ENCODE measurements at places on chromosomes 2 and 18.
A peak's percentile ranks its signal among the peaks of the same experiment; 100 is the strongest.

DNA sequence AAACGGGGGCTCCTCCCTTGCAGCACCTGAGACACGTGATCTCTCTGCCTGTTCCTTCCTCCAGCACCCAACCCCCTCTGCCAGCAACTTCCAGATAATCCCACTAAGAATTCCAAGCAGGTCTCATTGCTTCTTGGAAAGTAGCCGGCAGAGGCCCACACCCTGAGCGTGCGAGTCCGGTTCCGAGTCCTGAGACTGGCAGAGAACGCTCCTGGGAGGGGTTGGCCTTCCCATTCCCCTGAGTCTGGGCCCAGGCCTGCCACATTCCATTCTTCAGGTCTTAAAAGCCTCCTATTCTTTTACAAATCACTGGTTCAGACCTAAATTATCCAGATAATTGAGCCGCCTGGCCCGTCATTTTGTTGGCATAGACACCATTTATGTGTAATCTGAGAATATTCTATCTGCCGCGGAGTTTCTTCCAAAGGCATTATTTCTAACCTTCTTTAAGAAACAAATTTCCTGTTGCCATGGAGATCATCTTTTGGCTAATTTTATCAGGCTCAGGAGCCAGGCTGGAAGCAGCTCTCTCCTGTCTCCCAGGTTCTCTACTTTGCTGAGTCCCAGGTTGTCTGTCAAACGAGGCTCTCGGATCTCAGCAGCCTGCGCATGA is 165.4 kb downstream of the MYCN start:
- no peak for DNase-seq

DNA sequence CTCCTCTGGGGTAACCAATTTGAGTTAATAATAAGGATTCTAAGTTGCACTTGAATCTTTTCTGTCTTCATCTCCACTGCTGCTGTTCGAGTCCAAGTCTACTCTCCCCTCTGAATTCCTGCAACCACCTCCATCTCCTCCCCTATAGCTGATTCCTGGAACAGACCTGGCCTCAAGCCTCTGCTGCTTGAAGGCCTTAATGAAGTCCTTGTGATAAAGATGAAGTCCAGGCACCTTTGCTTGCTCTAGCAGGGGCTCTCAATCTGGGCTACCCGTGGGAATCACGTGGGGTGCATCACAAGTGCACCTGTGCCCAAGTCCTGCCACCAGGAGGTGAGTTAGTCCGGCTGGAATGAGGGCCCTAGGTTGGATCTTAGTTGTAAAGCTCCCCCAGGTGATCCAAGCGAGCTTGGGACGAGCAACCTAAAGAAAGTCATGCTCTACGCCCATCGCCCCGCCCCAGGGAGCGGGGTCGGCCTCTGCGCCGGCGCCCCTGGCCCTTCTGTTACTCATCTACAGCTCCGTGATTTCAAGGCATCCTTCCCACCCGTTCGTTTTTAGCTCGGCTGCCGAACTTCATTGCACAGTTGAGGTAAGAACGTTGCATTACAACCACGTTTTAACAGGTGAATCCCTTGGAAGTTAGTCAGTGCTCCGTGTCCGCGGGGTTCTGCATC is 905 bp upstream of the IAH1 start:
- DNase-seq: peak; percentile 26

DNA sequence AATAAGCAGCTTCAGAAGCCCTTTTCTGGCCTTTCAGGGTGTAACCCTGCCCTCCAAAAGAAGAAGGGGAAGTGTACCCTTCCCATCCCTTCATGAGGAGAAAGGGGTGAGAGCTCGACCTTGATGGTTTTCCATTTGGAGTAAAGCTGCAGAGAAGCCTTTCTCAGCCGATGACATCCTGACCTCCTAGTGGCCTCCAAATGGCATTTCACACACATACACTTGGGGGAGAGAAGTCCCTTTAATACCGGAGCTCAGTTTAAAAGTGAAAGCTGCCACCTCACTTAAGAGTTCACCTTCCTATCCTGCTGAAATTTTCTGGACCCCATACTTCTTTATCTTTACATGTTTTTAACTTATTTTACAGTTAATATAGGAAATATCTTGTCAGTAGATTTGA is 716.7 kb downstream of the DCDC2C start:
- DNase-seq: no peak

DNA sequence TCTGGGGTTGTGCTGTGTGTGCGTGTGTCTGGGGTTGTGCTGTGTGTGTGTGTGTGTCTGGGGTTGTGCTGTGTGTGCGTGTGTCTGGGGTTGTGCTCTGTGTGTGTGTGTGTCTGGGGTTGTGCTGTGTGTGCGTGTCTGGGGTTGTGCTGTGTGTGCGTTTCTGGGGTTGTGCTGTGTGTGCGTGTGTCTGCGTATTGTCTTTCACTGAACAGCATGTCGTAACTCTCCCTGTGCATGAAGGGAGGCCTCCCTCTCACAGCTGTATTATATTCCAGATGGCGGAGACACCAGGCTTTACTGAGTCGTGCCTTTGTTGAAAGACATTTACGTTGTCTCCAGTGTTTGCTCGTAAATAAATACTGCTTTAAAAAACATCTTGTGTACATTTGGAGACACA is 5.9 kb downstream of the ACKR3 start:
- no peak for DNase-seq

GRCh38 chr2:8986327-8986976 is 17.0 kb downstream of the MBOAT2 start:
- no peak for DNase-seq

DNA sequence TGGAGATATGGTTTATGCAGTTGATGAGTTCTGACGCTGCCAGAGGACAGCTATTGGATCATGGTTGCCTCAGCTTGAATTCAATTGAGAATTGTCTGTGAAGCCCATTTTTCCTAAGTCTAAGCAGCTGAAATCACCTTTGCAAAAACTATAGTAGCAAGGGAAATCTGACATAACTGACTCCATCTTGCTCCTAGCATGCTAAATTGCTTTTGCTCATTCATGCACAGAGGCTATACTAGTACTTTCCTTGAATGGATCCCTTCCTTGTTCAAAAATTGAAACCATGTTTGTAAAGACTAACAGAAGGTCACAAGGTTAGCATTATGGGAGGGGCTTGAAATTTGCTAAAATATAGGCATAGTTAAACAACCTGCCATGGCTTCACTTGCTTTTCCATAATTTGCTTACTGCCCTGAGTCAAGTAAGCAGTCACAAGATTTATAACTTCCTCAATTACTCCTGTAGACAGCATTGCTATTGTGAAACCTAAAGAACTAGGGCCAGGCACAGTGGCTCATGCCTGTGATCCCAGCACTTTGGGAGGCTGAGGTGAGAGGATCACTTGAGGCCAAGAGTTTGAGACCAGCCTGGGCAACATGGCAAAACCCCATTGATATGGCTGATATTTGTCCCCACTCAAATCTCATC is 41.2 kb downstream of the CHRNA1 start:
- DNase-seq: no peak

DNA sequence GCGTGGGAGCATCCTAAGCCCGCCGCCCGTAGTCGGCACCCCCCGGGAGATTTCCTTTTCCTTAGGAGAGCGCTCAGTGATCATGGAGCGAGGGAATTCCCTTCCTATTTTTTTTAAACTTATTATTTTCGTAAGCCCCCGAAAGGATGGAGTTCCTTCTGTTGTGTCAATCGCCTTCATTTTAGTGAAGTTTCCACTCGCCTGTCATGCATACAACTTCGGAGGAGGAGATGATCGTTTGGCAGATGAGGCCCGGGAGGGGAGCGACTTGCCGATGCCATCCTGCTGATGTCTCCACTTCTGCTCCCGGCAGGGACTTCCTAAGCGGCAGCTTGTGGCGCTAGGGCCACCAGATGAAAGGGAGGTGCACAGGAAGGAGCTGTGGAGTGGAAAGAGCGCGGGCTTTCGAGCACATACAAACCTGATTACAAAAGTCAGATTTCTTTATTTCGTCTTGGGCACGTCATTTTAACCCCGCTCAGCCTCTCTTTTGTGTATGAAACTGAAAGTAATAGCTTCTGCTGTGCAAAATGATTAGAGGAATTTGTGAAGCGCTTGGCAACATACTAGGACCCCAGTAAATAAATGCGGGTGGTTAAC is at the start of gene ADGRF3:
Gene ADGRF3 (minus strand): TSS at position 336 of the 600 bp plus-strand sequence. CDS start 555 bp downstream, outside the sequence.
- peak; percentile 62 for DNase-seq

DNA sequence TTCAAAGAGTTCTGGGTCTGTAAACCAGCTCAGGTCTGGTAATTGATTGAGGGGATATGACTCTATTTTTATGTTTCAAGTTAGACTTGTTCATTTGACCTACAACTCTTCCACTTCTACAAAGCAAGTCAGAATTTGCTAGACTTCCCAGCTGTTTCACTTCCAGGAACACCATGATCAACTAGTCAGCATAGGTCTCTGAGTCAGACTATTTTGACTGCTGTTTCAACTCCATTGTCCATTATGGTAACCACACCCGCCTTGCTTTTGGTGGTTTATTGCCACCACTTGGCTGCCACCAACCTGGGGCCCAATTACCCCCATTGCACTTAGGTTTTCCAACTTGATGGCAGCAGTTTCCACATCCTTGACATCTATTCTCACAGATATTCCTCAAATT is 116.6 kb downstream of the LAMA3 start:
- no peak for DNase-seq

GRCh38 chr2:164954954-164955701 is at the start of gene SLC38A11:
Gene SLC38A11, minus strand, starts transcription at chr2:164955525. Its CDS starts 278 bp downstream, at chr2:164955247.
- no peak for DNase-seq

- DNase-seq: no peak
Measured at GRCh38 chr18:36203360-36203895, 16.1 kb downstream of the MOCOS start.

GRCh38 chr2:119841550-119841949 is 81.8 kb downstream of the PTPN4 start:
- DNase-seq: no peak

GRCh38 chr2:14930441-14930840 is 297.9 kb downstream of the LRATD1 start:
- no peak for DNase-seq

DNA sequence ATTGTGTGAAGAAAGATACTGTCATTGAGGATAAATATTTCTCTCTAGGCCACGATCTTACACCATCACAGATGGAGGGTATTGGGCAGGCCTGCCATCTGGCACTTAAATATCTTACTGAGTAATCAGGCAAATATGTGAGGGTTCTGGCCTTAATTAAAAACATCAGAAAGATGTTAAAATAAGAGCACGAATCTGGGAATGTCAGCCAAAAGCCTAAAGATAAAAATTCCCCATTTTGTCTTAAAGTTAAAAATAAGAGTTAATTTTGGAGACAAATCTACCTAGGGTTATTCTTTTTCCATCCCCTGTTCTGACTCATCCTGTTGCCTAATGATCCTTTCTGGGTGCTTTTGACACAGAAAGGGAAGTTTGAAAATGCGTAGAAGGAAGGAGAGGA is 121.0 kb downstream of the SUCLG1 start:
- no peak for DNase-seq

DNA sequence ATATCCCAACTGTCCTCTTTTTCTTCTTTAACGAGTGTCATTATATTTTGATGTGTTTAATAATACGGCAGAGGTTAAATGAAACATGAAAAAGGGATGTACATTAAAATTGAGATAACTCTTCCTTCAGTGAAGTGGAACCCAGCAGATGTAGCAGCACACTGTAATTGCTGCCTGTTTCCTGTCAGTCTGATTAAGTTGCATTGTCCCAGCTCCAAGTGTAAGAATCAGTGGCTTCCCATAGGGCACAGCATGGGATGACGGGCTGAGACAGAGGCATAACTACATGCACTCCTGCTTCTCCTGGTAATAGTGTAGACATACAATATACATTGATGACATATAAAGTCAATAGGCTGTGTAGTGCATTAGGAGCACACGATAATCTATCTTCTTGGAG is 175.8 kb upstream of the TCF4 start:
- no peak for DNase-seq

DNA sequence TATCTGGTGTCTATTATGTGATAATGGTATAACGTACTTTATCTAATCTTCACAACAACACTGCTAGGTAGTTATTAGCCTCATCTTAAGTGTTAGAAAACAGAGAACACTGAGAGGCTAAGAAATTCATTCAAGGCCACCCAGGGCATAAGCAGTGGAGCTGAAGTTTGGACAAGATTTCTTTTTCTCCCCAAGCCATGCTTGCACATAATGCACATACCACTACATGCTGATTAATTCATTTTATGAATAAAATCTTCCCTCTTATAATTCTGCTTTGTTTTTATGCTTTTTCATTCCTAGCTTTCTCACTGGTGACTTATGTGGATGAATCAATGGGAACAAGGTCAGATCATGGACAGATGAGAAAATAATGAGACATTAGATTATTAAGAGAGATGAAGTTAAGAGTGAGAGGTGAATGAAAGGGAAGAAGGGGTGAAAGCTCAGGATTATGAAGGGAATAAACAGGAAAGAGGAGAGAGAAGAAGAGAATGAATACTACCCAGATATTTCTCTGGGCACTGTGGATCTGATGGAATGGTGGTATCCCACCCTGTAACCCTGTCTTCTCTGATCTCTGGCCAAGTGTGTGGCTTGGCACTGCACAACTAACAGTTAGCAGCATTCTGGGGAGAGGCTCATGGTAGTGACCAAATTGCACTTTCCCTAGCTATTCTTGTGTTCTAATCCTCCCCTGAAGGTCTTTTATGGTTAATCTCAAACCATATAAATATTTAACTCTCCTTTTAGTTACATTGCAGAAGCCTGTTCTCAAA is 17.7 kb upstream of the GALNT3 start:
- no peak for DNase-seq

DNA sequence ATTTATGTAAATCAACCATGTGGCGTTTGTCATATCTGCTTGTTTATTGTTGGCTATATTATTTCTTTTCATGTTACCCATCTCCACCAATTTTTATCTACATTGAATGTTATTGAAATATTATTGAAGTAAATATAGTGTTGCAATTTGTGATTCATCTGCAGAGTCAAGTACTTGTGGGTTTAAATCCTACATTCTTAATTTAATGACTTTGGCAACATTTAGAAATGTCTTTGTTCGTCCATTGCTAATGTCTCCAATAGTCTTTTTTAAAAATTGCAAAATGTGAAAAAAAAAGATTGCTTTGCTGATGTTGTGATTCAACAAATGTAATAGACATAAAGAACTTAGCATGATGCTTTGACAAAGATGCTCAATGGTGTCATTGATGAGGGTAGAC is 1572.8 kb upstream of the PIK3C3 start:
- no peak for DNase-seq

- no peak for DNase-seq
Measured at GRCh38 chr2:199680482-199680881, 170.5 kb downstream of the FTCDNL1 start.

- no peak for DNase-seq
Measured at GRCh38 chr2:128485761-128486639, 167.3 kb upstream of the HS6ST1 start.

GRCh38 chr2:197852108-197852507 is 47.7 kb downstream of the PLCL1 start:
- no peak for DNase-seq

GRCh38 chr2:180823546-180824141 is 156.8 kb upstream of the UBE2E3 start:
- DNase-seq: no peak

GRCh38 chr2:197328461-197328860 is 17.9 kb upstream of the ANKRD44 start:
- no peak for DNase-seq

- no peak for DNase-seq
Measured at GRCh38 chr2:66555501-66556324, 120.8 kb downstream of the MEIS1 start.
